ENCODE measurements at places on chromosomes 2 and 18.

DNA sequence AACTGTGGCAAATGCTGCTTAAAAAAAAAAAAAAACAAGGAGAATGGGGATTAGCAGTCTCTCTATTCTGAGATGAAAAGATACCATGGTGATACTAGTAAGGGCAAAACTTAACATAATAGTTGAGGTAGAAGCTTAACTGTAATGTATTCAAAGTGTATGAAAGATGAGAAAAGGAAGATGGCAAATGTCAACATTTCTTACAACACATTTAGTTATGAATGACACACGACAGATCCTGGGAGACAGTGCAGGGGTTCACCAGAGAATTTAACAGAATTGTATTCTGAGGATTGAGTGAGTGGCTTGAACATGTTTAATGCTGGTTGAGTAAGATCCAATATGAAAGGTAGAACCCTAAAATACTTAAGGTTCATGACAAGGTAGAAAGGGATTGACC is 52.7 kb downstream of the CUL3 start:
- DNase-seq: no peak

- DNase-seq: no peak
Measured at GRCh38 chr2:5937851-5938565, 245.8 kb downstream of the SOX11 start.

DNA sequence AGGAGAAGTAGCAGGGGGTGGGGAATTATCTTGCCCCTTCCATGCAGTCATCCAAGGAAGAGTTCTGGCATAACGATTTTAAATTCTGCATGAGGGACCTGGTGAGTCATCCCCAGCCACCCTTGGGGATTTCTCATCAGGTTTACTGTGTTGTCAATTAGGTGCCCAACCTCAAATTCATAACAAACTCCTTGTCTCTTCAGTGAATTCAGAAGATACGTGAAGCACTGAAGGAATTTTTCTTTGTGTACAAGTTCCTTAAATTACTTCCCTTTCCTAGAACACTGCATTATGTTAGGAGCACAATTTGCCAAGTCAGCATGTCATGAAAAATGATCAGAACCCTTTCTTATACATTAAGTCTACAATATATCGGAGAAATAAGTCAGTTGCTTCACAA is 70.8 kb upstream of the NOSTRIN start:
- DNase-seq: no peak

GRCh38 chr2:216791303-216791702 is 68.6 kb downstream of the TNP1 start:
- no peak for DNase-seq

DNA sequence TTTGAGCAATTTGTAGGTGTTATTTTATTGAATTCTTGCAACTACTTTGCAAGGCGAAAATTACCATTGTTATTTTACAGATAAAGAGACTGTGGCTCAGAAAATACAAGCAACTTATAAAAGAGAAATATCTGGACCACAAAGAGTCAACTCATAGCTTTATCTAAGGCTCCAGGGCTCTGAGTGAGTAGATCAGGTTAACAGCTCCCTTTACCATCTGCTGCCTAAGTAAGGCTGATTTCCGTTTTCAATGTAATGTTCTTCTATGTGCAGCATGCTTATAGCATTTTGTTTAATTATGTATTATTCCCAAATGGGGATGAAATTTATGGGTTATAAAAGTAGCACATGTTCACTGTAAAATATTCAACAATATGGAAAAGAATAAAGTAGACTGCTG is 299.1 kb upstream of the TNP1 start:
- no peak for DNase-seq

DNA sequence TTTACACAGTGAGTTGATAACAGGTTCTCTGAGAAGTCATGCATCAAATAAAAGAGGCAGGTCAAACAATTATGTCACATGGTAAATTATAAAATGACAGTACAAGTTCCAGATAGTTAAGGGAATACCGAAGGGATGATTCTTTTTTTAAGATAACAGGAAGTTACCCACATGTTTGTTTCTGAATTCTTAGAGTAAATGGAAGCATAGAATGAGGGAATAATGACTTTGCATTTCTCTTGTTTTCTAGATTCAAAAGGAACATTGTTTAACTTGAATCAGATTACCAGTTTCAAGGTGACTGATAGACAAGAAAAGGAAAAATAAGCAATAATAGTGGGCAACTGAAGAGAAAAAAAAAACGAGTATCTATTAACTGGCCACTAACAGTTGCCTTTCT is 124.5 kb downstream of the MIB1 start:
- no peak for DNase-seq

DNA sequence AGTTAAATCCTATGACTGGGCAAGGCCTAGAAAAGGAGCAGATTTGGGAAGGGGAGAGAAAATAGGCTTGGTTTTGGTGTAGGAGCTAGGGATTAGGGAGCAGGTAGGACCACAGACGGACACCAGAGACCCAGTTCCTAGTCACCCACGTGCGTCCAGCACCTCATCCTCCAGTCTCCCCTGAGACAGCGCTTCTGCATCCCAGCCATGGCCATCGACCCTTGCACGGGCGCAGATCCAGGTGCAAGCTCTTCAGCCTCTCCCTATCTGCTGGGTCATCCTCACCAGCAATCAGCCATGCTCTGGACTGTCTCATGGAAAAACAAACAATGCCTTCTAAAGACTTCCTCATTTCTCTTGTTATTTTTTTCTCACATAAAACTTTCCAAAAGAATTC is 246.8 kb upstream of the RAB6C start:
- no peak for DNase-seq

DNA sequence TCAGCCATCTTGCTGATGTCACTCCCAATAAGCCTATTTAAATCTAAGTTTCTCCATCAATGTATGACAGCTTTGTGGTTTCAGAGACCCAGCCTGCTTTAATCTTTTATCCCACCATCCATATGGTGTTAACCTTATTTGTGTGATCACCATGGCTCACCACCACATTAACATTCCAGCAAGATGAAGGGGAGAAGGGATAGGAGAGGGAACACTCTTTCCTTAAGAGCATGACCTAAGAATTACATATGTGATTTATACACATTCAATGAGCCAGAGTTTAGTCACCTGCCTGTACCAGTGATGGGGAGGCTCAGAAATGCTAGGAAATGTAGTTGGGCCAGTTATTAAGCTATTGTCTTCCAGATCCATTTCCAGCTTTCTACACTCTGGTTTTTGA is 44.5 kb upstream of the CHN1 start:
- DNase-seq: no peak

- no peak for DNase-seq
Measured at GRCh38 chr18:21449367-21450290, 150.9 kb downstream of the ESCO1 start.

GRCh38 chr2:114008720-114009119 is 118.8 kb downstream of the ACTR3 start:
- no peak for DNase-seq

GRCh38 chr2:118089139-118089800 is 999 bp downstream of the INSIG2 start:
- DNase-seq: peak; percentile 3

- no peak for DNase-seq
Measured at GRCh38 chr2:241796610-241797138, 12.3 kb upstream of the NEU4 start.

GRCh38 chr2:137229834-137230233 is 464.5 kb downstream of the THSD7B start:
- DNase-seq: no peak

DNA sequence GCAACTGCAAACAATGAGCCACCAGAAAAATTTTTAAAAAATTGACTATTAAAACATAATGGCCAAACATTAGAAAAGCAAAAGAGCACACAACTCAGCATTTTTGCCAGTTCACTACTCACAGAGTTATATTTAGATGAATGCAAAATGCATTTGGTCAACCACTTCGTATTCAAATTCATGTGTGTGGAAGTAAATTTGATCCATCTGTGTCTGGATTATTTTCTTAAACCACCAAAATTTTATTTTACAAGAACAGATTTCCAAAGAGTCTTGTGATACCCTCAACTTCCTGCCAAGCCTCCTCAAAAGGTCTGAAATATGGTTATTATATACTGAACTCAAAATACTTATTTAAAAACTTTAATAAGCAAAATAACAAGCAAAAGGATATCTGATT is 57.4 kb downstream of the PPP1R1C start:
- DNase-seq: no peak

- no peak for DNase-seq
Measured at GRCh38 chr2:225584796-225585195, 185.3 kb downstream of the NYAP2 start.

DNA sequence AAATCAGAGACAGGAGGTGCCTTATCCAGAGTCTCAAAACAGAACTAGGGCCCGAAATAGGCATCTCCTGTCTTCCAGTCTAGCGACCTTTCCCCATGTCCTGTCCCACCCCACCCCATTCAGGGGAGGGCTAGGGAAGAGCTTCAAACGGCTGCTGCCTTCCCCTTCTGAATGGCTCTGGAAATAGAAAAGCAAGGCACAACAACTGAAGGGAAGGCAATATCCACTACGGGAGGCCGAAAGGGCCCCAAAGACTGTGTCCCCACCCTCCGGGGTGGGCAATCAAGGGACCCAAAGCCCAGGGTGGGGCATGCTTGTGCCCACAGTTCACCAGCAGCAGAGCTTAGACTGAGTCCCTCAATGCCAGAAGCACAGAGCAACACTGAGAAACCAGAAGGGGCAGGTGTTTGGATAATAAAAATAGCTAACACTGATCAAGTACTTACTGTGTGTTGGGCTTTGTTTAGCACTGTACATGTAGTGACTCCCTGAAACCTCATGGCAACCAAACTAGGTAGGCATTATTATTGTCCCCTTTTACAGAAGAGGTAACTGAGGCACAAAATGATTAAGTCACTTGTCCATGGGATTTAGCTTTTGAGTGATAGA is 38.5 kb downstream of the CYRIA start:
- DNase-seq: no peak

GRCh38 chr2:201880579-201880978 is 74.2 kb downstream of the CDK15 start:
- no peak for DNase-seq

- no peak for DNase-seq
Measured at GRCh38 chr2:234537929-234538328, 41.0 kb upstream of the ARL4C start.

GRCh38 chr2:104849618-104850141 is 4.2 kb upstream of the POU3F3 start:
- DNase-seq: peak; percentile 64

DNA sequence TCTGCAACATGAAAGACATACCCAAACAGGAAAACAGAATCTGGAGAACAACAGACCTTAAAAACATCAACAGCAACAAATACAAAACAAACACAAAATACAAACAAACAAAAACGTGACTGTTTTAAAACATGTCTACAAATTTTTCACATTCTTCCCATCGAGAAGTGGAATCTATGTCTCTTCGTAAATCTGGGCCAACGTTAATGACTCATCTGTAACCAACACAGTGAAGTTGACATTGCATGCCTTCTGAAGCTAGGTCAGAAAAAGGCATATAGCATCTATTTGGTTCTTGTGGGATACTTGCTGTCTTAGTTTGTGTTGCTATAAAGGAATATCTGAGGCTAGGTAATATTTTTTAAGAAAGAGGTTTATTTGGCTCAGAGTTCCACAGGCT is 269.0 kb upstream of the FBXO11 start:
- no peak for DNase-seq

DNA sequence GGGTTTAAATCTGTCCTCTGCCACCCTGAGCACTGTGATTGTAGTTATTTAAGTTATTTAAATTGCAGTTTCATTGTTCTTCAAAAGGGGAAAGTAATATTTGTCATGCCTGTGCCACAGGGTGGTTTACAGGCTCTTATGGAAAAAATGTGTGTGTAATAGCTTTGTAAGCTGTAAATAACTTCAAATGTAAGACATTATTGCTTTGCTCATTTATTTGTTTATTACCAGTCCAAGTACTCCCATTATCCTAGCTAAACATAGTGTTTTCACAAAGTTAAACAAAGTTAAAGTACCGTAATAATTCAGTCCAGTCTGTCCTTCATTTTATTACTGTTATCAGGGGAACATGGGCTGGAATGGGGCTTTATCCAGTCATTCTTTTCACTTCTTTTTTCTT is 43.4 kb upstream of the IGFBP2 start:
- DNase-seq: no peak

GRCh38 chr2:42569116-42569711 is 782 bp downstream of the MTA3 start:
- DNase-seq: peak; percentile 15

GRCh38 chr18:44871771-44872170 is 191.1 kb downstream of the SETBP1 start:
- no peak for DNase-seq

DNA sequence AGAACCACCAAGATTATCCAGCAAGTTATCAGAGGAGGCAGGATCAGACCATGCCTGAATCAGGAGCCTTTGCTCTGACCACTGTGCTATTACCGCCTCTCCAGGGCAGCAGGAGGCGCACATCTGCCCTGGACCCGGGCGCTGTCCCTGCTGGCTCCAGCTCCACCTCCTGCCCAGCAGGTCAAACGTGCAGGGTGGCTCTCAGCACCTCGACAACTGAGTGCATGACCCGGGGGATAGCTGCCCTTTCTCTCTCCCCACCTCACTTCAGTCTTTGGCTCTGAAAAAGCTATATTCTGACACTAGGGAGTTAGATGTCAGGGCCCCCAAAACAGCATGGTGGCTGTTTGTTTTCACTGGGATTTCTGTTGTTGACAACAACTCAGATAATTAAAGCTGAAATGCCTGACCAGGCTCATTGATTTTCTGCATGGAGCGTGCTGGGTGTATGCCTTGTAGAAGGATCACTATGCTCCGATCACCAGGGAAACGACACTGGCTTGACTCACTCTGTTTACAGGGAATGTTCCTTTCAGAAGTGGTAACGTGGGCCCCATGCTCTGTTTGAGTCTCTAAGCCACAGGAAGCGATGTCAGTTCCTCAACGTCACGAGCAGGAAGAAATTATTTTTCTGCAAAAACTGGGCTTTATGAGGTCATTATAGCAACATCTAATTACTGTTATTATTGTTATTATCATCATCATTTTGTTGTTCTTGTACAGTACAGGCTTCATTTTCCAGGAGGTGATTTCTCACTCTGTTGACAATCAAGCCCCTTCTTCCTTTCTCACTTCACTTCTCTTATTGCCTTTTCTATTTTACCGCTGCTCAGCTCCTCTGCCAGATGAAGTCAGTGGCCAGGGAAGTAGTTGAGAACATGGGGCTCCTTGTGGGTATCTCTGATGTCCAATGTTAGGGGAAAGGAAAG is 125.6 kb downstream of the PLB1 start:
- DNase-seq: peak; percentile 42

GRCh38 chr2:71619230-71619741 is 165.9 kb downstream of the DYSF start:
- no peak for DNase-seq

- DNase-seq: peak; percentile 8
Measured at GRCh38 chr2:196101325-196101991, 32.8 kb upstream of the DNAH7 start.
